ENCODE measurements at places on chromosomes 11 and 22.

DNA sequence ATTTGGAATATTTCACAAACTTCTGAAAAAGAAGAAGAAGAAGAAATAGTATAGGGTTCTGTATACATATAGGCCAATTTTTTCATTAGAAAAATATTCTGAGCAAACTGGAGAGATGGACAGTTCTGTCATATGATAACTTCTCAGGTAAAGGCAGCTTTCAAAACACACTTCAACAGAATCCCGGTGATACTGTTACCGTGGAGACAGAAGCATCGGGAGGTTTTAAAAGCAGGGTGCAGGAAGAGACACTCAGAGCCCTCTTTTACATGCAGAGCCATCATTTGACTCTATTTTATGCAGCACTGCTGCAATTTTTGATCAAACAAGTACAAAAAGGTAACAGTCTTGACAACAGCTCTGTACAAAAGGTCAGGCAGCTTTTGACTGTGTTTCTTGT, 1785.4 kb downstream of the LRRC4C start:
- DNase-seq: no peak

DNA sequence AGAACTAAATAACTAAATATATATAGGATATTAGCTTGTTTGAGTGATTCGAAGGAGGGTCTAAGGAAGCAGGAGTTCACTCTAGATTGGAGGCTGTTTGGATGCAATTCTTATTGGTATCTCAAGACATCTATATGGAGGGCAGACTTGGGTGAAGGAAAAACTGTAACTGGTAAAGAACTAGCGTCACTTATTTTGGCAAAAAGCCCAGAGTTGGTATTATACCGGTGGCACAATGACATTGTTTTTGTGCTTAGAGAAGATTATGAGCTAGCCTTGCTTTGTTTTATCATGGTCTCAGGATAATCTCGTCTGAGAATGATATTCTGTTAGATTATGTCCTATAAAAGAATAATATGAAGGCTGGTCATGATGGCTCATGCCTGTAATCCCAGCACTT, 6.0 kb upstream of the SLC35F2 start:
- no peak for DNase-seq

GRCh38 chr11:4393858-4394223, 339 bp upstream of the TRIM21 start:
- no peak for DNase-seq

DNA sequence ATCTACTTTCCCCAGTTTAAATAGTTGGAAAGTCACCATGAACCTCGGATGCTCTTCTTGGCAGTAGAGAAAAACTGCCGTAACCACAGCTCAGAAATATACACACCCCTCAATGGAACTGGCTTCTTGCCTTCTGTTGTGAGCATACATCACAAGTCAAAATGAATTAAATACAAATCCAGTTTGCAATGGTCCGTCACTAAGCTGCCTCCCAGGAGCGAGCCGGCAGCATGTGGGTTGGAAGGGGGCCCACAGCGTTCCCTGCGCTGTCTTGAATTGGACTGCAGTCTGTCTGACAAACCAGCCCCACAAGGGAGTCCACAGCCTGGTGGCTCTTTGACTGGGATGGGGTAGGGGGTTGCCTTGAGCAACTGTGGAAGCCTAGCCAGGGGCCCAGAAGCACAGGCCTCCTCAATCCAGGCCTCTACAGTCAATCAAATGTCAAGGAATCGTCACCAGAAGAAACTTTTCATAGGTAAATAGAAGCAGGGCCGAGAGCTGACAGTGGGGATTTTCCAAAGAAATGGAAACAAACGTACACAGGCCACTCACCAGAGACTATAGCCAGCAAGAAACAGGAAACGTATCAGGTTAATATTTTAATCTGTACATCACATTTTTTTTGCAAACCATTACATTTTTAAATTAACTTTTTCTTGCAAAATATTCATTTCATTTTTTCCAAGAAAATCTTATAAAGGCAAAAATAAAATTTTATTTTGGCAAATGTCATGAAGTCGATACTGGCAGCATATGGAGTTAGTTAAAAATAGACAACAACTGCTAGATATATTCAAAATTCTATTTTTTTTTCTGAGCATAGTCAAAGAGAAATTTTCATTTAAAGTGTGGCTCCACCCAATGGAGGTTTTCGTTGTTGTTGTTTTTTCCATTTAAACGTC, 38.5 kb downstream of the C11orf58 start:
- no peak for DNase-seq

Measured in CD4-positive, alpha-beta T cell (primary cell).